Mucosa of descending colon (tissue), 3 donors: ENCODE measurements at places on chromosomes 6 and 20. TPM values are rescaled to one million over a fixed set of nuclear protein-coding genes. Genes with fewer than 3 reads are reported as not detected.
A peak's percentile ranks its signal among the peaks of the same experiment; 100 is the strongest.

GRCh38 chr6:132511831-132512220 lies 1.1 kb downstream of the STX7 start:
- no peak for DNase-seq

- no peak for DNase-seq
These were observed 230.2 kb upstream of the THEMIS start for GRCh38 chr6:128131036-128131435.

- no peak for DNase-seq
These were observed 40.1 kb downstream of the FAM120B start for GRCh38 chr6:170346649-170347048.

DNA sequence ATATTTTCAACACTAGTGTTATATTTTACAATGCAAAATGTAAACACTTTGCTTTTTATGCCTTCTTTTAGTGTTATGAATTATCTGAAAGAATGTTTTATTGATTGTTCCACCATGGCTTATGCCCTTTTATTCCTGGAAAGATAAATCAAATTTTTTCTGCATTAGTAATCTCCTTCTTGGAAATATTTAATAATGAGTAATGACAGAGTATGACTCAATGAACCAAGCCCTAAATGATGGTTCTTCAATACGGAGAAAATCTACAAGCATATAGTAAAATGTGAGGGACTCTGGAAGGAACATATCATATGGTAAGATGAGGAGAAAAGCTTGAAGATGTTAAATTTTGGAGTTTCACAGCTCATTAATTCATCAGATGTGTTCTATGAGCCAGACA lies 929.6 kb downstream of the C6orf118 start:
- no peak for DNase-seq

DNA sequence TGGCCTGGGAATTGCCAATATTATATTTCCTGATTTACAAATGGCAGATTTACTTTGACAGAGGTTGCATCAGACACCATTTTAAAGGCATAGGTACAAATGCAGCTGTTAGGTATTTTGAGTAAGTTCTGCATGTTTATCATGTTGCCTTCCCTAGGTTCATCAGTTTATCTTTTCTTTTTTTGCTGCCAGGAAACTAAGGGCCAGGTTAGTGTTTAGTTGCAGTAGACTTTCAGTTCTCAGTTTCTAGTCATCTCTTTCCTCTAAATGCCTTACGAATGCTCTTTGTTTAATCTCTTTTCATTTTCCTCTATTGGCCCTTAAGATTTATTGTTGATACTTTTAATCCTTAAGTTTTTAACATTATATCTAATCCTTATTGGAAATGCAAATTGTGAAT lies 129.9 kb downstream of the SMAP1 start:
- no peak for DNase-seq

DNA sequence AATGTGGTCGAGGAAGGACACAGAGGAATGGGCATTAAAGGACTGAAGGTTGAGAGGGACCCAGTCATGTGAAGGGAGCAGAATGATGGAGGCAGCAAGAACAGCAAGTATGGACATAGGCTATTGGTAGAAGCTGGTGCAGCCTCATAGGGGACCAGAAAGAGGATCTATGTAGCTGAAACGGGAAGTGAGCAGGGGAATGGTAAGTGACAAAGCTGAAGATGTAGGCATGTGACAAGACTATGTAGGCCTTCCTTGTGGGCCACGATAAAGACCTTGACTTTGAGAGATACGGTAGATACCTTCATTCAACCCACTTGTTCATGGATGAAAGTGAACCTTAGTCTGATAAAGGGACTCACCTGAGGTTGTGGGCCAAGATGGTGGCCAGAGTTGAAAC lies 3.5 kb downstream of the CTNNBL1 start:
- peak; percentile 4 for DNase-seq

DNA sequence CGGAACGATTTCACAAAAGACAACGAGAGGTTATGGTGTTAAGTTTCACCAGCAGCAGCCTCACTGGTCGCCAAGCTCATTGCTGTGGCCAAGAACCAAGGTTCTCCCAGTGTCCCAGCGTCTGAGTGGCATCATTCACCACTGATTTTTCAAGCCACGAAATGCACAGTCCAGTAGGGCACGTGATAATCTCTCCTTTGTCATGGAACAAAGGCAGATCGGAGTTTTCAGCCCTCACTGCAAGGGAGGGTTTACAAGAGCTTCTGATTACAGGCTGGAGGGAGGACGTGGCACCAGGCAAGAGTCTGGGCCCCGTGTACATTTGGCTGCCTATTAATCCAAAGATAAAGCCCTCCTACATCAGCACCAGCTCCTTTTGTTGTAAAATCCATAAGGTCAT lies 2.0 kb downstream of the CD24 start:
- no peak for DNase-seq

DNA sequence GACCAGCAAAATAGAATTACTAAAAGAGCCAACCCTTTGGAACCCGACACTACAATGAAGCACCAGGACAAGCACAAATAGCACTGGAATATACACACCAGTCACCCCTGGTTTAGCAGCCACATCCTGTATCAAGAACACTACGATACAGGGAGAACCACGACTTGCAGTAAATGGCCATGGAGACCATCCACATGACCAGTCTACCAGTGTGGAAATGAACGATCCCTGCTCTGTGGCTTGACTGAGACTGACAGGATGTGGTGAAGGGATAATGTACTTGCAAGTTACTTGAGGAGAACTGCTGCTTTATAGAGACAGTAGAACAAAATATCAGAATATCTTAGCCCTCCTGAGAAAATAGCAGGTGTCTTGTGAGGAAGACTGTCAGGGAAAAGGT lies 169.6 kb downstream of the COL9A1 start:
- DNase-seq = no peak

The OXT gene
- total RNA-seq = not detected

- no peak for DNase-seq
These were observed 166.5 kb downstream of the GMDS start for GRCh38 chr6:2078888-2079287.

The GINS1 gene
- 8.6 TPM for total RNA-seq

DNA sequence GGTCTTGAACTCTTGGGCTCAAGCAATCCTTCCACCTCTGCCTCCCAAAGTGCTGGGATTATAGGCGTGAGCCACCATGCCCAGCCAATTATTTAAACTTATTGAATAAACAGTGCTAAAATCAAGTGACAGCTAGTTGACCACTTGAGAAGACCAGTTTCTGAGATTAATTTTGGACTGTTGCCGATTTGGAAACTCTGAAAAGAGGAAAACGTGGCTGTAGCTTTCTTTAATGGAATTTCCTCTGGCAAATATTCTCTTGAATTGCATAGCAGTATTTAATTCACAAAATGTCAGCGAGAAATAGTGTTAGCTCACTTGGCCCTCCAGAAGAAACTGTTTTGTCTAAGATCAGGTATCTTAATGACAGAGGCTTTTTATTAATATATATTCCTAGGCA lies 754.5 kb downstream of the HDGFL1 start:
- no peak for DNase-seq

The SIGLEC1 gene
- 12.2 TPM for total RNA-seq

- DNase-seq = no peak
These were observed 75.5 kb downstream of the SLC22A23 start for GRCh38 chr6:3381233-3381921.

The TMEM170B gene
- 9.0 TPM for total RNA-seq

The BPIFB1 gene
- not detected for total RNA-seq

The FOXC1 gene
- 1.1 TPM for total RNA-seq

DNA sequence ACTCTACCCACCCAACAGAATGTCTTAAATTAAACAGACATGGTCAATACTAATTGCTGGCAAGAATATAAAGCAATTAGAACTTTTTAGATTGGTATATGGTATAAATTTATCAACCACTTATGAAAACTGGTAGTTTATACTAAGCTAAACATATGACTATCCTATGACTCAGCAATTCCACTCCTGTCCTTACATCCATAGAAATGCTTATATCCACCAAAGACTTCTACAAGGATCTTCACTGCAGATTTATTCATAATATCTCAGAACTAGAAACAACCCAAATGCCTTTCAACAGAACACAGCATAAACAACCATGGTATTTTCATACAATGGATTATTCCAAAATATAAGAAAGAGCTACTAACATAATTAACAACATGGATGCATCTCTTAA lies 4.6 kb downstream of the ZNF184 start:
- no peak for DNase-seq

- no peak for DNase-seq
These were observed 281.2 kb upstream of the DEFB112 start for GRCh38 chr6:50330963-50331362.

DNA sequence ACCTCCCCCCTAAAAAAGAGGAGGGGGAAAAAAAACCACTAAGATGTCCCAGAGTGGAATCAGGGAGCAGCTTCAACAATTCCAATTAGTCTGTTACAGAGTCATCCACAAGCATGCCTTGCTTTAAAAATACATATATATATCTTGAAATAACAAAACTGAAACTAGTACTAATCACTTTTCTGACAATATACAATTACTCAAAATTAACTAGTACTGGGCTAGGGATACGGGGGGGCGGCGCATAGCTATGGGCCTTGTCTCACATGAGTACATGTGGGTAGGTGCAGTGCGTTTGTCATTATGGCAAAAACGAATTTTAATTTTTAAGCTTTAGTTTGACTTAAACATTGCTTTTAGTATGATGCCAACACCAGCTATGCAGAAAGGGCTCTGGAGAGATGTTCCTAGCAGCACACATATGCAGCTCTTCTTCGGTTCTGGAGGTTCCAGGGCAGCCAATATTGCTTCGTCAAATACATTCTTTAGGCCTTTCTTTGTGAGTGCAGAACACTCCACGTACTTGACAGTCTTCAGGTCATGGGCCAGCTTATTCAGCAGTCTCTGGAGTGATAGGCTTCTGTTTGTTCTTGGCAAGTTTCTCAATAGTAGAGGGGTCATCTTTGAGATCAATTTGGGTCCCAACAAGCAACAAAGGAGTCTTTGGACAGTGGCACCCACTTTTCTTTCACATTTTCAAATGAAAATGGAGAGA lies 38.8 kb downstream of the ITCH start:
- no peak for DNase-seq

GRCh38 chr6:79184641-79185040 lies 49.8 kb downstream of the HMGN3 start:
- DNase-seq = no peak

The PGC gene
- not detected for total RNA-seq

DNA sequence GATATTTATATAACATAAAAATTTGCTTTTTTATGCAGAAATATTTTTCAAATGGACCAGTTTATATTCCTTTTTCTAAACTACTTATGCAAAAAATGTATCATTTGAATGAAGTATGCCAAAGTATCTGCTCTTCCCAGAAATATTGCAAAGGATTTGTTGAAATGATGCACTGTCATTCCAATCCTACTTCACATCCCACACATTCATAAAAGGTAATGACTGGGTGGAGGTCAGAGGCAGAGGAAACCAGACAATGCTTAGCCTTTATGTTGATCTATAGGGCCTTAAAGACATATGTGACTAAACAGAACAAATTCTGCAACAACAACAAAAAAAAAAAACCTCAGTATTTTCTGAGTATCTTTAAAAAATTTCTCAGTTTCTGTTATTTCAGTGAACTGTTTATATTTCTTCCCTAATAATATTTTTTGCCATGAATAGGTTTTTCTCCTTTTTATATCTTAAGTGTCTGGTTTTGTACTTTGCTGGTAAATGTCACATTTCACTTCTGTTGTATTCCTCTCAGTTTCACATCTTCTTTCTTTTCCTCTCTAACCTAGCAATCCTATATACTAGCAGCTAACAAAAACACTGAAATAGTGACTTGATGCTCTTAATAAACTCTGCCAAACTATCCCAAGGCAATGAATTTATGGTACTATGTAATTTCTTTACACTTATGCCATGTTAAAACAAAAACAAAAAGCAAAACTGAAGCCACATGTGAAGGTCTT lies 374.1 kb downstream of the BCKDHB start:
- DNase-seq = no peak
